H54 (cell line): ENCODE measurements at places on chromosomes 5 and 9.

DNA sequence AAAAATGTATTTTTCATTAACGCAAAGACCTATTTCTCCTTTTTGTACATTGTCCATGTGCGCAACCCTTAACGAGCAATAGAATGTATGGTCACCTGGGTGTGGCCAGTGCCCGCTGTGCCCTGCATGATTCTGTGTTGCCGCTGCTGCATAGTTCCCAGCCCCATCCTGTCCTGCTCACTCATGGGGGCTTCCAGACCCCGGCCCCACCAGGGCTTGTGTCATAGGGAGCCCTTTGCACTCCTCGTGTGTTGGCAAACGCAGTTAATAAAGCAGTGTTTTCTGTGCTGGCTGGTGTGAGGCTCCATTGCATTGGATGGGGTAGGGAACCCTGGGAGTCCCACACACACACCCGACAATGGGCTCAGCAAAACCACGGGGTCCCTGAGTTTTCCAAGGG lies 49.7 kb downstream of the SAR1B start:
- DNase-seq = no peak

DNA sequence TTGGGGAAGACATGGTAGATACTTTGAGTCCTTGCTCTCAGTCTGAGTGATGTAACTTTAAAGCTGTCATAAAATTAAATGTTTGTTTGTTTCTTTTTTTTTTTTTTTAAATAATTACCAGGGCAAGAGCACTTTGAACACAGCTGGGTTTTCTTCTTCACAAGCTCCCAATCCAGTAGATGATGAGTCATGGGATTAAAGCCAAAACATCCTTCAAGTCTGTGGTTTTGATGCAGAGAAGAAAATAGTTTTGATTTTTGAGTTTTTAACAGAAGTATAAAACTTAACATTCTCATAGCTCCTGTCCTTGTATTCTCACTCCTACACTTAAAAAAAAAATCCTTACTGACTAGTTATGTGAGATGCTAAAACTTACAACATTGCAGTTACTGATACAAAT lies 34.8 kb upstream of the IL31RA start:
- peak; percentile 25 for DNase-seq

- no peak for DNase-seq
Observed at GRCh38 chr9:10050016-10050415, 562.8 kb downstream of the PTPRD start.

DNA sequence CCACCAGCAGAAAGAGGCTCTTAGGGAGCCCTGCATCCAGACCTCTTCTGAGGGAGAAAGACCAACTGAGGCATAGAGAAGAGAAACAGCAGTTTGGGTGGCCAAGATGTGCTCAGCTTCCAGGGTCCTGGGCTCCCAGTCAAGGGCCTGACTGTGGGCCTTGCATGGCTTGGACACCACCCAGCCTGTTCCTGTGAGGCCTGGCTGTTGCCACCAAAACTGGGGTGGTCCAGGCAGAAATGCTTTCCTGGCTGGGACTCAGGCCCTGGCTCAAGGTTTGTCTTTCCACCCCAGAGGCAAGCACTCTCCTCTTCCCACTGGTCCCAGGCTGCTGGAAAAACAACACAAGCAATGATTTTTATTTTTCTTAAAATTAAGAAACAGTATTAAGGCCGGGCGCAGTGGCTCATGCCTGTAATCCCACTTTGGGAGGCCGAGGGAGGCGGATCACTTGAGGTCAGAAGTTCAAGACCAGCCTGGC lies 13.3 kb downstream of the MYOZ3 start:
- DNase-seq = no peak

- DNase-seq = no peak
Observed at GRCh38 chr9:125972012-125972729, 225.0 kb downstream of the PBX3 start.

DNA sequence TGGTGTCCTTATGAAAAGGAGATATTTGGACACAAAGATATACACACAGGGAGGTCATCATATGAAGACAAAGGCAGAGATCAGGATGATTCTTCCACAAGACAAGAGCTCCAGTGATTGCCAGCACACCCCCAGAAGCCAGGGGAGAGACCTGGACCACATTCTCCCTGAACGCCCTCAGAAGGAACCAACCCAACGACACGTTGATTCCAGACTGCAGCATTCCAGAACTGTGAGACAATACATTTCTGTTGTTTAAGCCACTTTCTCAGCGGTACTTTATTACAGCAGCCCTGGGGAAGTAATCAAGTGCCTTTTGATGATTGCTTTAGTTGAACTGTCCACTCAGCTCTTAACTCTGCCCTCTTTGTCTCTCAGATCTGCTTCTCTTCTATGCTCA lies 285.5 kb upstream of the SMARCA2 start:
- DNase-seq = no peak

GRCh38 chr5:13957032-13957645 lies 12.7 kb upstream of the DNAH5 start:
- DNase-seq = peak; percentile 37
